Stimulated activated CD4-positive, alpha-beta T cell treated with anti-CD3 and anti-CD28 coated beads, Interleukin-12 subunit alpha, Interleukin-12 subunit beta, amount 100 ng/mL, for 48 hours (primary cell): ENCODE measurements at places on chromosomes 4 and X.

GRCh38 chrX:109856974-109857373 lies 123.9 kb upstream of the ACSL4 start:
- no peak for DNase-seq

DNA sequence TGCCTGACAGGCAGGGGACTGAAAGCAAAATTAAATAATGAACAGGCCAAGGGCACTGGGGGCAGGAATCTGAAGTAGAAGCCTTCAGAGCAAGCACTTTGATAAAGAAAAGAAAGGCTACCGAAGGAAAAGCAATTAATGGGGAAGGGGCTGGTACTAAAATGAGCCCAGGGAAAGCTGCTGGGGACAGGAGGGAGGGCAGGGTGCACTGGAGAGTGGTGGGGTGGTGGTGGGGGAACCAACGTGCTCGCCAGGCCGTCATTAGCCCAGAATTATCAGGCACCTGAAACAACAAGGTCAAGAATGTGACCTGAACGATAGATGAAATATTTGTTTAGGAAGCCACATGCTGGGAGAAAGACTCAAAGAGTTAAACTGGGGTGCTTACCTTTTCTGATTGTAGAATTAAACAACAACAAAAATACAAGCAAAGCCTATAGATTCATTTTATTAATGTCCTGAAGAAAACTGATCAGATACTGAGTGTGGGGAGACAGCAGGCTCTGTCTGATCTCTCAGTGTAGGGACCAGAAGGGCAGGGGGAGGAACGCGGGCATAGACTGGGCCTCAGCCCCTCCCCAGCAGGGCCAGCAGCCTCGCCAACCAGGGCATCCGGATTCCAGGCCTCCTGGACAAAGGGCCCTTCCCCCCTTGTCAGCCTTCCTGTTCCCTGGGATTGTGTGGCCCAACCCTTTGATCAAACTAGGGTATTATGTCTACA lies 239.7 kb upstream of the KLF3 start:
- no peak for DNase-seq

GRCh38 chrX:17986440-17986839 lies 125.3 kb upstream of the RAI2 start:
- no peak for DNase-seq

- no peak for DNase-seq
These were observed 41.0 kb downstream of the BEX3 start for GRCh38 chrX:103417370-103417769.

DNA sequence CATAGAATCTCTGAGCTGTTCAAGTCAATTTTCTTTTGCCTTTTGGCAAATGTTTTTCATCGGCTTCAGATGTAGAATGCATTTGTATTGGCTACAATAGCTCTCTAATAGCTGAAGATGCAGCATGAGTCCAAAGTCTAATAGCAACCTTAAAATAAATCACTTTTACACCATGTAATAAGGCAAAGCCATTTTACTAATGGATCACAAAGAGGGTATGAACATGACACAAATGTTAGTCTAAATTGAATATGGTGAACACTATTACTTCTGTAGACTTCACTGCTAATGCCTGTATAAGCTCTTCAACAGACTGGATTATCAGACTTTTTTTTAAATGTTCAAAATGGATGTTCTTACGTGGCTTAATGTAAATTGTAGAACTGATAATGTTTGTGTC lies 645.3 kb downstream of the TLL1 start:
- DNase-seq, result no peak

DNA sequence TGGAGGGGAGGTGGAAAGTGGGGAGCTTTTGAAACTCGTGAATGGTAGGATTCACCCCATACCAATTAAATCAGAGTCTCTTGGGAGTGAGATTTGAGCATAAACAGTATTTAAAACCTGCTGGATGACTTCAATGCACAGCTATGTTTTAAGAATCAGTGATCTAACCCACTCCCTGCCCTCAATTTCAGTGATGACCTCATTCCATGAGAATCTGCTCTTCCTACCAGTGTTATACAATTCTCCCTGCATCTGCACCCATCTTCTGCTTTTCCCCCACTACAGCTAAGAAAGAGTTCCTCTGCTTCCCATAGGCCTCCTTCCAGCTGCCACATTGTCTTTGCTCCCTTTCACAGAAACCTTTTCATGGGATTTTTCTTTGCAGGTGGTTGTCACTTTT lies 18.3 kb upstream of the H2AZ1 start:
- DNase-seq, result no peak

DNA sequence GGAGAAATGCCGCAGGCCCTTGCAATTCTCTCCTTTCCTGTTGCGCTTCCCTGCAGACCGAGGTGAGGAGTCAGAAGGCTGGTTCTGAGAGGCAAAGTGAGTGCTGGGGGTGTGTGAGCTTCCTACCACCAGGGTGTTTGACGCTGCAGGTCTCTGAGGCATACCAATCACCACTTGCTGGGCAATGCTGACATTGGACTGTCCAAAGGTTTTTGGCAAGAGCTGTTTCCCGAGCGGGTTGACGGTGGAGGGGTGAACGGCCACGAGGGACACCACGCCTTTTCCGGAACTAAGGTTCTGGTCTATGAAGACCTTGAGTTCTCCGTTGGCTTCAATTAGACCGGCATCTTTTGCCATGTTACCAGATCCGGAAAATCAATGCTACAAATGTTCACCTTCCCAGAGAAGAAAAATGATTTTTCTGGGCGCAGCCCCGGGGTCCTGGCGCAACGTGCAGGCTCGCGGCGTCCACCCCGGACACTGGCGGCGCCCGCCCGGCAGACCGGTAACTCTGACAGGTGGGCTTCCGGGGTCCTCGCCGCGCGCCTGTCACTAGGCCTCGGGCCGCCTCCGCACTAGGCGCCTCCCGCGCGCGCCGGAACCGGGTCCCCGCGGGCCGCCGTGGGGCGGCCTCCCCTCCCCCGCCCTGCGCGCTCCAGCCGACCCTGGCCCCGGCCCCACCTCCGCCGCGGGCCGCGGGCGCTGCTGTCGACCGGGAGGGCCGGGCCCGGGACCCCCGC lies 44.9 kb upstream of the FAM47C start:
- DNase-seq, result no peak

GRCh38 chrX:41909068-41909467 lies 14.3 kb downstream of the CASK start:
- DNase-seq, result no peak

GRCh38 chr4:84480082-84480481 lies 19.0 kb downstream of the NKX6-1 start:
- DNase-seq, result no peak

DNA sequence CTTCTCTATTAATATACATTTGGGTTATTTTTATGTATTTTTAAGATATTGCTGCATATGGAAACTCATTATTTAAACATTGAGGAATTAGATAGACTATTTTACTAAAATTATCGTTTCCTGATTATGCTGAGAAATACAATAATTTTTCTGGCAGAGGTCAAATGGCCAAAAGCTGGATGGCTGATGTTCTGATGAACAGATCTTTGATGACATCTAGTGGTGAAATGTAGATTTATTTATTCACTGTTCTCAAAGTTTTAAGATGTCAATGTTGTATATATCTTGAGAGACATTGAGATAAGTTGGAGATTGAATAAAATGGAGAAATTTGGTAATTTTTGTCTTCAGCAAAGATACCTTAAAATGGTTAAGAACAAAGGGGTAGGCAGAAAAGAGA lies 96.2 kb downstream of the UGT8 start:
- DNase-seq, result no peak

- peak; percentile 12 for DNase-seq
These were observed 183.0 kb upstream of the NOCT start for GRCh38 chr4:138832563-138832962.

GRCh38 chr4:184536065-184536880 lies 61.9 kb upstream of the IRF2 start:
- no peak for DNase-seq
